ENCODE measurements at places on chromosomes 7 and 10.

GRCh38 chr7:36684954-36685353 lies 39.3 kb downstream of the AOAH start:
- no peak for DNase-seq

GRCh38 chr7:139737221-139738100 lies 40.3 kb downstream of the HIPK2 start:
- DNase-seq: no peak

GRCh38 chr10:132366499-132366898 lies 30.5 kb upstream of the PWWP2B start:
- DNase-seq: no peak

- peak; percentile 80 for DNase-seq
These were observed 95.5 kb downstream of the PPP1R17 start for GRCh38 chr7:31782411-31782991.

- DNase-seq: no peak
These were observed 296.9 kb downstream of the TNS3 start for GRCh38 chr7:47284691-47285635.

- DNase-seq: peak; percentile 25
These were observed 54.3 kb upstream of the CABCOCO1 start for GRCh38 chr10:61608255-61609033.

GRCh38 chr10:14953424-14954000 lies 384 bp downstream of the DCLRE1C start:
- DNase-seq: peak; percentile 70

- peak; percentile 61 for DNase-seq
These were observed 751 bp upstream of the GTPBP10 start for GRCh38 chr7:90345595-90346335.

DNA sequence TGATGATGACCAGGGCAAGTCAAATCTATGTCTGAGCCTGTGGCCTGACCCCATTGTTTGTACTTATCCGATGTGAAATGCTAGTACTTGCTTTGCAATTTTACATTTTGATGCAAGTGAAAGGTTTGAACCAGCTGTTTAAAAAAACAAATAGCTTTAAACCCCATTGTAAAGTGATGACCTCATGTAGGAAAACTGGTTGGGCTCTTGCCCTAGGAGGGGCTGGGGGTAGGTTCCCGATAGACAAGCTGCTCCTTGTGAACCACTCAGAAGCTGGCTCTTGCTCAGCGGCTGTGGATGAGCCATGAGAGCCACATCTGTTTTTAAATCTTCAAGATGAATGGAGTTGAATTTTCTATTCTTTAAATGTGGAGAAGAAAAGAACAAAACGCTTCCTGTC lies 185.3 kb downstream of the WDR11 start:
- no peak for DNase-seq

GRCh38 chr10:61110188-61110844 lies 166.3 kb upstream of the RHOBTB1 start:
- DNase-seq: peak; percentile 50

DNA sequence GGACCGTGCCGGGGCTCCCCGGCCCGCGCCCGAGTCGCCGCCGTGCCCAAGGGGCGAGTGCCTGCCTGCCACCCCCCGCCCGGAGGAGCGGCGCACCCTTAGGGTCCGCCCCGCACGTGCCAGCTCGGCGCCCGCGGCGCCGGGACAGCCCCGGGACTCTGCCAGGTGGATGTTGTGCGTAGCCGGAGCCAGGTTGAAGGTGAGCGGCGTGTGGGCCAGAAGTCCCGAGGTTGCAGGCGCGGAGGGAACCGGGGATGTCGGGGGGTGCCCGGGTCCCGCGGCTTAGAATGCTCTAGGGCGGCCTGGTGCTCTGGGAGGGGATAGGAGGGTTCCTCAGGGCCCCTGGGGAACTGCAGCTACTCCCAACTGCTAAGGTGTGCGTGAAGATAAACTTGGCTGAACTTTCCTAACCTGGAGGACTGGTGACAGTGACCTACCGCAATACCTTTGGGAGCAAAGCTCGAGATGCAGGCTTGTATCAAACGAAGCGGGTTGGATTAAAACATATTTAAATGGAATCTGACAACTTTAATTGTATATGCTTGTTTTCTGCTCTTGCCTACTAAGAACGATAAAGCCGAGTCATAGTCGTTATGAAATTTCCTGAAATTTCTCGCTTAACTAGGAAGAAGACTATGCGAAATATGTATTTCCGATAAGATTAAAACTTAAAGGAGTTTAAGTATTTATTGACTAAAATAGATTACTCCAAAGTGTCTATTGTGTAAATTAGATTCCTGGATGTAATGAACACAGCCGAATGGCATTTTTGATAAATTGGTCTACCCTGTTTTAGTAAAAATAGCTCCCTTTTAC lies at the start of gene CUX1:
TSS of gene CUX1 (plus strand) at position 156 of the 816 bp plus-strand sequence. CDS start at position 170, 14 bp downstream.
- DNase-seq: peak; percentile 75

GRCh38 chr10:117622471-117623184 lies 80.1 kb downstream of the EMX2 start:
- no peak for DNase-seq

DNA sequence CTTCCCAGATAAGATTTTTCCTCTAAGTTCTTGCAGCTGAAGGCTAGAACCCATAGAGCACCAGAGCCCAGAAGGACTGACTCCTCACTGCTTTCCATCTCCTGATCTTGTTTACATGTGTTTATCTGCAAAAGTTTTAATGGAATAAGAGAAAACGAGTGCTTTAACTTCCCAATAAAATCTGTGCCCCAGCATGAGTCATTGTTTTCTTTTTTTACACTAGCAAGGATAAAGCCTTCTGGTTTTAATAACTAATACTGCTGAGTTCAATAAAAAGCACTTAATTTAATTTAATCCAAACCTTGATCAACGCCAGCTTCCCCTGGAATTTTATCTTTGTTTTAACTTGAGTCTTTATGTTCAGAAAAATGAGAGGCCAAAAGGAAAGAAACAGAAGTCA lies 227.6 kb downstream of the HPSE2 start:
- DNase-seq: no peak

DNA sequence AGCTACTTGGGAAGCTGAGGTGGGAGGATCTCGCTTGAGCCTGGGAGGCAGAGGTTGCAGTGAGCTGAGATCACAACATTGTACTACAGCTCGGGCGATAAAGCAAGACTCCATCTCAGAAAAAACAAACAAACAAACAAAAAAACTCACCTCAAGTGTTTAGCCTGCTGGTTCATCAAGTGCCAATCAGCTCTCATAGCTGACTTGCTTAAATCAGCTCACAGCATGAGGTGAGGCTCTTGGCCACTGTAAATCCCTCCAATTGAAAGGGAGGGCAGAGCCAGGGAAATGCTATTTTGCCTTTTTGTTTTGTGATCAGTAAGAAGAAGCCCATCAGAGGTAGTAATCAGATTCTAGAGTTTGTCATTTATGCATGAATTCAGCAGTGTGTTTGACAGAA lies 112.3 kb downstream of the RAB11FIP2 start:
- no peak for DNase-seq

GRCh38 chr7:2920956-2921652 lies 77.0 kb upstream of the GNA12 start:
- DNase-seq: no peak

DNA sequence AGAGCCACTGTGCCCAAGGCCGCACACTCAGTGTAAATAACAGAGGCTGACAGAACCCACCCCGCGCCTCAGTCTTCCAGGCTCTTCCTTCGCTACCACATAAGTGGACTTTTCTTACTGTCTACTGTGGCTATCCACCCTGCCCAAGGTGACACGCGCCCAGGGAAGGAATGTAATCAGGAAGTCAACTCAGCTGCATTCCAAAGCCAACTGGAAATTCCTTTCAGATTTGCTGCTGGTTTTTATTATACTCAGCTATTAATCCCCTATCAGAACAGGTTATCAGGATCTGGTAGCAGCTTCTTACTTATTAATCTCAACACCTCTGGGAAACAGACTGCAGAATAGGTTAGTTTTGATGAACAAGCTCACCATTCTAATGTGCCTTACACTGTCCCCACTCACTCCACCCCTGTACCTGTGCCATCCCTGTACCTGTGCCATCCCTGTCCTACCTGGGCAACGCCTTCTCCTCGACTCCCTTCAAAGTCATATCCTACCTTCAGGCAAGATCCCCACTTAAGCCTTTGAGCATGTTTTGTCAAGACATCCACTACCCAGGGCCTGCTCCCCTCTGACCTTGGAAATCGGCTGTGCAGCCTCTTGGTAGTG lies 90.7 kb downstream of the NHLRC2 start:
- peak; percentile 55 for DNase-seq

DNA sequence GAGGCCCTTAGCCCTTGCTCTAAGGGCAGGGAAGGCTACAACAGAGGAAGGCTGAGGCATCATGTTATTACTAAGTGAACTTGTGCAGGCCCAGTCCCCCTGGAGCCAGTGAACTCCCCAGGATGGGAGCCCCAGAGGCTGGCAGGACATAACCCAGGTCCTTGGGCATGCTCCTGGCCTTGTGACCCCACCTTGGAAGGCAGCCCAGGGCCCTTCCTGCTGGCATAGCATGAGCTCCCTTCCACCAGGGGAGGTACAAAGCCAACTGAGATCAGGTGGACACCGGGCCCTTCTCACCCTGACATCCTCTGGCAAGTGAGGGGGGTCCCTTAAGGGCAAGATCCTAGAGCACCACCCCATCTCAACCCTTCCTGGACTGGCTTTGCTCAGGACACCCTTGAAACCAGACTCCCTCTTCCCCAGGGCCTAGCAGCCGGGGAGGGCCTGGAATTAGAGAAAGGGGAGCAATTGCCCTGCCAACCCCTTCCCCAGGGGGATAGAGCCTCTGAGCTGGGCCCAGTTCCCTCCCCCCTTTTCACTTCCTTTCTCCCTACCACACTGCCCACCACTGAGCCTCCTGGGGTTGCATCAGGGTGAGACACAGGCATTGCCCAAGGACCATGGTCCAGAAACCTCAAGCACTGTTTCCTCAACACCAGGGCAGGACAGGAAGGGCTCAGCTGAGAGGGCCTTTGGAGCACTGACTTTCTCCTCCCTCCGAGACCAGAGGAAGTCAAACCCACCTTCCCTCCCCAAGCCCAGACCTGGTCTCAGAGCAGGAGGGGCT lies 1.8 kb upstream of the VSIR start:
- DNase-seq: no peak

DNA sequence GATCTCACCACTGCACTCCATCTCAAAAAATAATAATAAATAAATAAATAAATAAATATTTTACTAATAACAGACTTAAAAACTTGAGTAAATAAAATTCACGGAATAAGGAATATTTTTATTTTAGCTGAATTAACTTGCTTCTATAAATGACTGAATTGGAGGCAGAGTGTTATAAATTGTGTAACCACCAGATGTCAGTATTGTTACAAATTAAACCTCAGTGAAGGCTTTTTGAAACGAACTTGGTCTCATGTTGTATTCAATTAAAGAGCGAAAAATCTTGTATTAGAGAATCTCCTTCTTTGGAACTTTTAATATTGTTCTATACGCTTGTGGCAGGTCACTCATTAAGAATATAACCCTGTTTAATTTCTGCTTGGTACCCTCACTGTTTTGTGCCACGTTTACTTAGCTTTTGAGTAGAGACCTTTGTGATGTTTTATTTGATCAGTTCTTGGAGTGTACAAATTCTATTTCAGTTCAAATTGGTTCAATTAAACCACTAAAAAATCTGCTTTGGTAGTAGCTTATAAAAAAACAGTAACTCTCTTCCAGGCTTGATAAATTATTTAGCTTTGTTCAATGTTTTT lies 45.6 kb upstream of the SCIN start:
- DNase-seq: peak; percentile 70

DNA sequence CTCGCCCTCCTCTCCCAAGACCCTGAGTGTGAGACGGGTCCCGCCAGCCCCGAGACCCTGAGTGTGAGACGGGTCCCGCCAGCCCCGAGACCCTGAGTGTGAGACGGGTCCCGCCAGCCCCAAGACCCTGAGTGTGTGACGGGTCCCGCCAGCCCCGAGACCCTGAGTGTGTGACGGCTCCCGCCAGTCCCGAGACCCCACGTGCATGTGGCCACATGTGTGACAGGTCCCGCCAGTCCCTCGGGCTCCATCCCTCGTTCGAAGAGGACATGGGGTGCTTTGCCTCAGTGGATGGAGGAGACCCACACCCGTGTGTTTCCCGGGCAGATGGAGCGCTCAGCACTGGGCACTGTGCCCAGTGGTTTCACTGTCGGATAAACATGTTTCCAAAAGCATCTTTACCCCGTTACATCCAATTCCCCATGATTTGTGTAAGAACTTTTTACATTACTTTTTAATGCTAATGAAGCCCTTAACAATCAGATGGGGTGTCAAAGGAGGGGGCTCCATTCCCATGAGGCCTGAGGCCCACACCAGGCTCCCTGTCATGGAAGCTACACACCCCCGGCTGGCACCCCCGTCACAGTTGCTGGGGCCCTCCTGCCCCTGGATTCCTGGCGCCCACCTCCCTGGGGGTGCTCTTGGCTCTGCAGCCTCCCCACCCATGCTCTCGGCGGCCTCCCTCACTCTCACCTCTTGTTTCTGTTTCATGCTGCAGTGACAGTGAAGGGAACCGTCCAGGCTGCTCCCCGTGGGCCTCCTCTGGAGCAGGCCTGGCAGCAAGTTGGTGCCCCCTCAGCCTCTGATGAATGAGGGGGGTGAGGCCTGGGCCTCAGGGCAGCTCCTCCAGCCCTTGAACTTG lies 48.5 kb upstream of the CFAP46 start:
- no peak for DNase-seq

- DNase-seq: no peak
These were observed 202.8 kb upstream of the PRSS1 start for GRCh38 chr7:142546452-142546851.

DNA sequence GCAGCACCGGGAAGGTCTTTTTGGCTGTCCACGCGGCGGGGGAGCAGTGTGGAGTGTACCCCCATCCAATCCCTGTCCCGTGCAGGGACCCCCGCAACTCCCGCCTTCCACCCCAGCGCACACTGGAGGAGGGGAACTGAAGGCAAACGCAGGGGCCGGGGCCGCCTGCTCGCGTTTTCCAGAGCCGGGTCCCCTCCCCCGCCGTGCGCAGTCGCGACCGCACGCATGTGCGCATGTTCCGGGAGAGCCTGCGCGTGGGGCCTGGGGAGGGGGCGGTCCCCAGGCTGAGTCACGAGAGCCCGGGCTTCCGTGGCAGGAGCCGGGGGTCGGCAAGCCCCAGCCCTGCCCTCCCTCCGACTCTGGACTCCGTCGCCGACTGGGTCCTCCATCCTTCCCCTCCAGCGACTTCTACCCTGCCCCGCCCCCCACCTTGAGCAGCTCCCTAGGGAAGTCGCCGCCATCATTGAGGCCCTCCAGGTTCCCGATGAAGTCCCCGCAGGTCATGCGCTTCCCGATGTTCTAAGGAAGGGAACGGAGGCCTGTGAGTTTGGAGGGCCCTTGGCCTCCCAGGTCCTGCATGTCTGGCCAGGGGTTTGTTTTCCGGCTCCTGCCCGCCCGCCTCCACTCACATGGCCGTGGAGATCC lies 8.0 kb downstream of the PSD start:
- DNase-seq: peak; percentile 33

DNA sequence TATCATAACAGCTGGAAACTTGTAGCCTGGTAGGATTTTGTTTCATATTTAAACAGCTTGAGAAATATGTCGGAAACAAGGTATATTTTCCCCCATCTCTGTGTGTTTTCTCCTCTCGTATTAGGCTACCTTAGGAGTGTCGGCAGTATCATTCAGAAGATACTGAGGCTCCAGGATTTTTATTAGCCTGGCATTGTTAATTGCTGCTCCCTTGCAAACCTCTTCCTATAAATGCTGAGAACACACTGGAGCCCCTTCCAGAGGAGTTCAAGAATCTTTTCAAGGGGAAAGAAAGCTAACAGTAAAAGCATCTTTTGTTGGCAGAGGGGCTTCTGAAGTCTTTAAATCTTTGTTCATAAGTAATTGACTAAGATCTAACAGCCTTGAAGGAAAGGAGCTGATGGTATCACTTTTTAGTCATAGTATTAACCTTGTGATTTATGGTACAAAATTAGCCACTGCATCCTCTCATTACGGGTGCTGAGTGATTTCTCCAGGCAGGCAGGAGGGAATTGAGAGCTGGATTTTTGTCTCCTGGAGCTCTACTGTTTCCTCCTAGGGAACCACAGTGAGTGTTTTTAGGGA lies 998.7 kb downstream of the LRMDA start:
- DNase-seq: no peak

Measured in cardiac fibroblast (primary cell).